Activated CD8-positive, alpha-beta memory T cell treated with anti-CD3 and anti-CD28 coated beads, Interleukin-2, amount 10 ng/mL, durations not matched to agents 7 days and 5 days (primary cell): ENCODE measurements at places on chromosomes 7 and 10.
A peak's percentile ranks its signal among the peaks of the same experiment; 100 is the strongest.

DNA sequence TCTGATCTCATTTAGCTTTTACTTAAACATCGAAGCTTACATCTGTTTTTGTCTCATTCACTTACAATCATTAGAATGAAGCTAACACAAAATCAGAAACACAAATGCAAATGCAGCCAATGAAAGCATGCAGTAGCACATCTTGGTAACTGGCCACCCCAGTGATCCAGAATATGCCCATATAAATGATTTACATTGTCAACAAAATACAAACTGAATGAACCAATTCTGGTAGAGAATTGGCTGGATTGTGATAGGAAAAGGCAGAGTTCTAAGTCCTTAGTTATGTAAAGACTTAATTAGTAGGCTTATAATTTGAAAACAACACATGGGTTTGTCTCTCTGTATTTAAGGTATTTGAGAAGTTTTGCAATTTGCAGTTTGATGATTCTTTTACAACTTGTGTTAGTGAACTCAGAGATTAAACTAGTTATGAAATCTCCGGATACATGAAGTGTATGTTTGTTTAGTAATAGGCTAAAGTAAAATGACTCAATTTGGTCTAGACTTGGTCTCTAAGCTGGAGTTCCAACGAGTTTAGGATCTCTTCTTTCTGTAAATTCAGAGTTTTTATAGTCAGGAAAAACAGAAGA is 21.2 kb downstream of the TECTB start:
- no peak overlapping the region for H3K4me3 ChIP-seq
- DNase-seq: no peak
- no peaks in the 10 kb centered on the region for H3K36me3 ChIP-seq
- H3K27me3 ChIP-seq: peaks cover 42% of the 10 kb centered on the region
- no peaks in the 10 kb centered on the region for H3K4me1 ChIP-seq

- H3K36me3 ChIP-seq: peaks cover 2% of the 10 kb centered on the region
- H3K27me3 ChIP-seq: no peaks in the 10 kb centered on the region
- peaks cover 21% of the 10 kb centered on the region for H3K4me1 ChIP-seq
- H3K4me3 ChIP-seq: no peak overlapping the region
Observed at GRCh38 chr7:30028749-30029635, 780 bp downstream of the PLEKHA8 start.

DNA sequence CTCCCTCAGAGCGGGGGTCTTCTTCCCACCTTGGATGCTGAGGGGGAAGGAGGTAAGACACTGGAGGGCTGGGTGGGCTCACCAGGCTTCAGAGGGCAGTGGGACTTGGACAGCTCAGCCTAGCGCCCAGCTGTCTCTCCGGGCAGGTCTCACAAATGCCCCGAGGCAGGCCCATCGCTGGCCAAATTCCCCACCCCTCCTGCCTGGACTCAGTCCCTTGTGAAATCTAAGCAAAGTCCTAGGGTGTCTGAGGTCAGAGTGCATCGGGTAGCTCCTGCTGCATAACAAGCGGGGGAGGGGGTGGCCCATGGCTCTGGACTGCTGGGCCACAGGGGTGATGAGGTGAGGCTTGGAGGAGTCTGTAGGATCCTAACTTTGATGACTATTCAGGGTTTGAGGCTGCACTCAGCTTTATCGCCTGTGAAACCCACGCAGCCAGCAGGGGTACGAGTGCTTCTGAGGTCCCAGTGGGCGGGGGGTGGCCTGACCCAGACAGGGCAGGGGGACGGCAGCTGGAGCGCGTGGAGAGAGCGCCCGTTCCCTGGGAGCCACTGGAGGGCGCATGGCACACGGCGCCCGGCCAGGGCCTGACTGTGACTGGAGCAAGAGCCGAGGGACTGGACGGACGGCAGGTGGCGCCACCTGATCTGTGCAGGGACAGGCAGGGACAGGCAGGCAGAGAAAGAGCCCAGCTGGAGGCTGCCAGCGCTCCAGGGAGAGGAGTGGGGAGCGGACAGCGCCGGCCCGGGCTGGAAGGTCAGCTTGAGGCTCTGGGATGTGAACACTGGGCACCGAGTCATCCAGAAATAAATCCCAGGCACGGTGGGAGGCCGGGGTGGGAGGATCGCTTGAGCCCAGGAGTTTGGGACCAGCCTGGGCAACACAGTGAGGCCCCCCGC is 10.0 kb downstream of the CYP2W1 start:
- H3K27ac ChIP-seq: no peak overlapping the region
- no peaks in the 10 kb centered on the region for H3K36me3 ChIP-seq
- DNase-seq: peak; percentile 96
- peaks cover 6% of the 10 kb centered on the region for H3K4me1 ChIP-seq
- H3K27me3 ChIP-seq: no peaks in the 10 kb centered on the region
- no peak overlapping the region for H3K4me3 ChIP-seq

GRCh38 chr10:111425459-111425858 is 348.6 kb downstream of the ADRA2A start:
- DNase-seq: no peak
- no peak overlapping the region for H3K27ac ChIP-seq
- H3K4me3 ChIP-seq: no peak overlapping the region
- H3K36me3 ChIP-seq: no peaks in the 10 kb centered on the region

DNA sequence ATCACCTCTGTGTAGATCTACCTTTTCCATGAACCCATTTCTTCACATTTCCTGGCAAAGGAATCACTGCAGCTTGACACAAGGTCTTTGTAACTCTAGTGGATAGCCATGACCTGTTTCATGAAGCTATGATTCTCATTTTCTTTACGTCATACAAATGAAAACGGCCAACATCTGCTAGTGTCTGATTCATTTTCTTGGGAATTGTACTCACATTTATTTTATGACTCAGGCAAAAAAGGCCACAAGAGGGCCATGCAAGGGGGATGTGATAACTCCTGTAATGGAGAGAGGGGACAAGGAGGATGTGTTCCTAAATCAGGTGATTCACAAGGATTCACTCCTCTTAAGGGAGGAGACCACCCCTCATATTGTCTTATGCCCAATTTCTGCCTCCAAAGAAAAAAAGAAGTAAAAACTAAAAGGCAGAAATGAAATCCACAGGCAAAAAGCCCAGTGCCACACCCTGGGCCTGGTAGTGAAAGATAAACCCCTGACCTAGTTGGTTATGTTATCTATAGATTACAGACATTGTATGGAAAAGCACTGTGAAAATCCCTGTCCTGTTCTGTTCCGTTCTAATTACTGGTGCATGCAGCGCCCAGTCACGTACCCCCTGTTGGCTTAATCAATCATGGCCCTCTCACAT is 249.9 kb downstream of the IPMK start:
- no peaks in the 10 kb centered on the region for H3K4me1 ChIP-seq
- no peak for DNase-seq
- H3K27ac ChIP-seq: no peak overlapping the region

- peaks cover 54% of the 10 kb centered on the region for H3K27me3 ChIP-seq
- H3K36me3 ChIP-seq: peaks cover 2% of the 10 kb centered on the region
- no peak overlapping the region for H3K4me3 ChIP-seq
- no peak overlapping the region for H3K27ac ChIP-seq
Observed at GRCh38 chr10:30081182-30081581, 21.8 kb upstream of the JCAD start.

DNA sequence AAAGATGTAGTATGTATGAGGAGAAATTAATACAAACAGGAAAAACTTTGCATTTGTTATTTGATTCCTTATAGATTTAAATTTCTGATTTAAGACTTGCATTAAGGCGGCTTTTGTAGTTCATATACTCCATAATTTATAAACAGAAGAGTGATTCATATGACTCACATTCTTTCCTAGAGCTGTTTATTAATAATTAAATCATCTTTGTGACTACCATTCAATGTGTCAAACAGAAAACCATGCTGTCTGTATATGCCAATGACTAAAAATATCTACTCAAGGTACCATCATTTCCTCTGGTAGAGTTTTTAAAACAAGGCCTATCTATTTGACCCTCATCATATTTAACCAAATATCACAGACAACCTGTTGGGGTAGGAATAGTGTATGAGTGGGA is 501.7 kb downstream of the PARD3 start:
- no peaks in the 10 kb centered on the region for H3K36me3 ChIP-seq
- no peak overlapping the region for H3K27ac ChIP-seq
- no peak overlapping the region for H3K4me3 ChIP-seq
- H3K4me1 ChIP-seq: no peaks in the 10 kb centered on the region
- H3K27me3 ChIP-seq: no peaks in the 10 kb centered on the region

DNA sequence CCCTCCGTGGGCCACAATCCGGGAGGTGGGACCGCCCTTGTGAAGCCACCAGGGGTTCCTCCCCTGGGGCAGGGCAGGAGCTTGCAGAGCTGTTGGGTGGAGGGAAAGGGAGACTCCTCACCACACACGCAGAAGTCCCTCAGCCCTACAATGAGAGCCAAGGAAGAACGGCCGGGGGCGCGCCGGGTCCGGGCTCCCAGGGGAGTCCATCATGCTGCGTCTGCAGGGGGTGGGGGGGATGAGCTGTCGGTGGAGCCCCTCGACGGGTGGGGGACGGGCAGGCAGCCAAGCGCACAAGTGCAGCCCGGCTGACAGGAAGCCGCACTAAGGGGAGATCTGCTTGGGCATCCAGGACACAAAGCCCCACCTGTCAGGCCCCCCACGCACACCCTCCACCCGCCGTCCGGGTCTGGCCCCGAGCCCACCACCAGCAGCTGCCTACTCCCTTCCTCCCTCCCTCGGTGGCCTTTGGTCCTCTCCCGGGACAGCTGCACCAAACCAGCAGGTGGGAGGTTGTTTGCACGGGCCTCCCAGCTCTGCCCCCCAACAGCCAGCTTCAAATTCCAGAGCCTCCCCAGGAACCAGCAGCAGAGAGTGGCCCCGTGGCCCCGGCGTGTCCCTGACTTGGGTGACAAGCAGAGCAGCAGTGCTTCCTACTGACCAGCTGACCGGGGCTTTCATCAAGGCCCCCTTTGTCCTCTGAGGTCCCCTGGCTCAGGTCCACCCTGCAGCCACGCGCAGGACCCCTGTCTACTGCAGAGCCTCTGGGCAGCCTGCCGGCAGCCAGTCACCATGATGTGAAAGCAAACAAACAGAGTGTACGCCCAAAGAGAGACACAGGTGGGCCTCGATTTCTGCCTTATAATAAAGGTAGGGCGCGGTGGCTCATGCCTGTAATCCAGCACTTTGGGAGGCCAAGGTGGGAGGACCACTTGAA is 50.3 kb downstream of the HIP1 start:
- H3K36me3 ChIP-seq: no peaks in the 10 kb centered on the region
- H3K4me1 ChIP-seq: peaks cover 3% of the 10 kb centered on the region
- H3K27me3 ChIP-seq: no peaks in the 10 kb centered on the region
- H3K27ac ChIP-seq: no peak overlapping the region
- DNase-seq: no peak
- H3K4me3 ChIP-seq: no peak overlapping the region

GRCh38 chr7:146878901-146879300 is 762.3 kb downstream of the CNTNAP2 start:
- H3K27ac ChIP-seq: no peak overlapping the region
- DNase-seq: no peak
- no peaks in the 10 kb centered on the region for H3K27me3 ChIP-seq
- H3K4me3 ChIP-seq: no peak overlapping the region
- H3K4me1 ChIP-seq: no peaks in the 10 kb centered on the region

DNA sequence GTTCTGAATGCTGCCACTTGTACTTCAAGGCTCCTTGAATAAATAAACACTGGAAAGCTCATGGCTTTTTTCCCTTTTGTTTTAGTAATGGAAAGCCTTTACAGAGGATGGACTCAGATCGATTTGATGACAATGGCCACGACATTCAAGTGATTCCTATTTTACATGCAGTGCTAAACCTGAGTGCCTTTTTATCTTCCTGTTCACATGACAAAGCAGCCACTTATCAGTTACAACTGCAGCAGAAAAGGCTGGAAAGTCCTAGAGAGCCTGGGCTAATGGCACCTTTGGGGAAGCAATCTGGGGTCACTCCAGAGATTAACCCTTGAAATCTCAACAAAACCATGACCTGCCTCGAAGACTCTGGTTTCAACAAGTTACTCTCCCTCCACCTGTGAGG is 249.0 kb upstream of the AUTS2 start:
- H3K27me3 ChIP-seq: no peaks in the 10 kb centered on the region
- no peak overlapping the region for H3K4me3 ChIP-seq
- no peaks in the 10 kb centered on the region for H3K4me1 ChIP-seq
- no peak overlapping the region for H3K27ac ChIP-seq

DNA sequence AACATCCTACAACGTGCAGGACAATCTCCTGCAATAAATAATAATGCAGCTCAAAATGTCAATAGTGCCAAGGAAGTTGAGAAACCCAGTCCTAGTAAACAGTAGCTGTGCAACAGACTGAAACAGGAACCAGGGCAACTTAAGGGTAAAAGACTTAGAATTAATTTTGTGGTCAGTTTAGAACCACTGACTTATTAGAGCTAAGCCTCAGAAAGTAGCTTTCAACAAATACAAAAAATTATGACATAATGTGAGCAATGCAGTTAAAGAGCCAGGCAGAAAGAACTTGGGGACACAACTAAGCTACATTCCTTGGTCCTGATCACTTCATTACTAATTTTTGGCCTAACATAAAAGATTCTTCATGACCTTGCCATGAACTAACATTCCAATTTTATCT is 195.4 kb downstream of the MACC1 start:
- H3K4me1 ChIP-seq: no peaks in the 10 kb centered on the region
- no peak overlapping the region for H3K27ac ChIP-seq
- no peaks in the 10 kb centered on the region for H3K27me3 ChIP-seq

DNA sequence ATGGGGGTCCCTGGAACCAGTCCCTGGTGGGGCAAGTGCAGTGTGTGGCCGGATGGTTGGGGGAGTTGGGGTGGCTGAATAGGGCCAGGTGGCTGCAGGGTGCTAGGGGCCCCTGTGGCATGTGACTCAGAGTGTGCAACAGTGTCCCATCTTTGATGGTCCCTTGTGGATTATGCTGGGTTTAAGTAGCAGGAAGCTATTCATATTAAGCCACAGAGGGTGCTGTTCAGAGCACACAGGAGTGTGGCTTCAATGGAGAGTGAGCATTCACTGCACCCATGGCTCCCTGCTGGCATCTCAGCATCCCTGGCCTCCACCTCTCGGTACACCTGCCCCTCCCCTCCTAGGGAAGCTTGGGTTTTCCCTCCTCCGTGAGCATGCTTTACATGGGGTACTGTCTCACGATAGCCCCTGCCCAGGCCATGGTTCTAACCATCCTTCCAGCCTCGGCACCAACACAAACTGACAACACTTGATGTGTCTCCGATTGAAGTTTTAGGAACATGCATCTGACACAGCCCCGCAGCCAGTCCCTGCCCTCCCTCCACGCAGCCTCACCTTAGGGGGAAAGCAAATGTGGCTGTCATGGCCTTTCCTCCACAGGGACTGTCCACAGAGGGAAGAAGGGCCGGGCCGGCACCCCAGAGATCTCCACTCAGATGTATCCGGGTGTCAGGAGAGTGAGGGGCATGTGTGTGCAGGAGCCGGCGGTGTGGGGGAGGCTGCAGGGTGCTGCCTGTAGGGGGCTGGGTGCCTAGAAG is 30.4 kb upstream of the PPIF start:
- H3K4me3 ChIP-seq: peak overlapping the region; percentile 74
- H3K36me3 ChIP-seq: peaks cover 21% of the 10 kb centered on the region
- DNase-seq: peak; percentile 74
- H3K27ac ChIP-seq: peak overlapping the region; percentile 94

DNA sequence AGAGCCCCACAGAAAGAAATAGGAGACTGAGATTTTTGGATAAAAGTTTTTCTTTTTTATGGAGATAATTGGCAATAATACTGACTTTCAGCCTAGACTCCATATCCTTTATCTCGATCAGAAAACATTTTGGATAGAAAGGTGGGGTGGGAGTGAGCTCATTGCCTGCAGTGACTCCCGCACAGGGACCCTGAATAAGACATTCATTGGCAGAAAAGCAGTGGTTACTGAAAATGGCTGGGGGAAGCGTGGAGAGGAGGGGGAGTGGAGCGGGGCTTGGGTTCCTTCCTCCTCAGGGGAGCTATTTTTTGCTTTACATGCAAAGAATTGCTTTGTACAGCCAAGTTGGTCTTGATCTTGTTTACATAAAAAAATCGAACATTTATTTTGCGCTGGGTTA is 90.4 kb upstream of the BMPER start:
- no peak overlapping the region for H3K27ac ChIP-seq
- peaks cover 5% of the 10 kb centered on the region for H3K27me3 ChIP-seq
- H3K36me3 ChIP-seq: no peaks in the 10 kb centered on the region
- no peak overlapping the region for H3K4me3 ChIP-seq
- no peak for DNase-seq
- peaks cover 4% of the 10 kb centered on the region for H3K4me1 ChIP-seq
